Amniotic stem cell (primary cell): ENCODE measurements at places on chromosomes 7 and 10.

DNA sequence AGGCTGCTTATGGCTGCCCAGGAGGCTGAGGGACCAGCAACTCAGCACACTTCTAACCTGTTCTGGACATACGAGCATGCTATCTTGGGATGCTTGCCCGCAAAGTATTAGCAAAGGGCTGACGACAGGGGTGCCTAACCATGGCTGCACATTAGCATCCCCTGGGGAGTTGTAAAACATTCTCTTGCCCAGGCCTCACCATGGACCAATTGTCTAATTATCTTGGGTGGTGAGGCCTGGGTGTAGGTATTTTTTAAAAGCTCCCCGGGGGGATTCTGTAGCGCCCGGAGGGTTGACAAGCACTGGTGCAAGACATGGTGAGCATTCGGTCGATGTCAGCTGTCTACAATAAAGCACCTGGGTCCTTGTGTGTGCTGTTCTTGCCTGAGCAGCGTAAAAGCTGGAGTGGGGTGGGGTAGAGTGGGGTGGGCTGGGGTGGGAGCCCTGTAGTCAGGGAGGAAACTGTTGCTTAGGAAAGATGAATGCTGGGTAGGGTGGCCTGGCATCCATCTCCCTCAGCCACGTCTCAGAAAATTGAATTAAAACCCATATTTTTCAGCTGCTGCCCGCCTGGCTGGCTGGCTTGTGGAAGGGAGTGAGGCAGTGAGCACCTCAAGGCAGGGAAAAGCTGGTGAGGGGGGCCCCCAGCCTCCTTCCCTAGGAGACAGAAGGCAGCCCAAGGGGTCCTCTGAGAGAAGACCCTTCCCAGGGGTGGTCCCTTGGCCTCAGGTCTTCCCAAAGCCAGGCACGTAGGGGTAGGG lies 2.9 kb upstream of the ADCYAP1R1 start:
- no peak for DNase-seq

GRCh38 chr10:131573256-131573655 lies 261.7 kb upstream of the TCERG1L start:
- DNase-seq = no peak

GRCh38 chr10:90919683-90920574 lies 958 bp downstream of the ANKRD1 start:
- no peak for DNase-seq

GRCh38 chr7:93980744-93981479 lies 23.2 kb downstream of the BET1 start:
- no peak for DNase-seq

GRCh38 chr7:8109196-8110022 lies 140.8 kb downstream of the GLCCI1 start:
- DNase-seq = no peak

- DNase-seq = no peak
Measured at GRCh38 chr10:104630731-104631130, 10.4 kb upstream of the SORCS3 start.

- no peak for DNase-seq
Measured at GRCh38 chr10:87590705-87591588, 68.7 kb upstream of the PAPSS2 start.

DNA sequence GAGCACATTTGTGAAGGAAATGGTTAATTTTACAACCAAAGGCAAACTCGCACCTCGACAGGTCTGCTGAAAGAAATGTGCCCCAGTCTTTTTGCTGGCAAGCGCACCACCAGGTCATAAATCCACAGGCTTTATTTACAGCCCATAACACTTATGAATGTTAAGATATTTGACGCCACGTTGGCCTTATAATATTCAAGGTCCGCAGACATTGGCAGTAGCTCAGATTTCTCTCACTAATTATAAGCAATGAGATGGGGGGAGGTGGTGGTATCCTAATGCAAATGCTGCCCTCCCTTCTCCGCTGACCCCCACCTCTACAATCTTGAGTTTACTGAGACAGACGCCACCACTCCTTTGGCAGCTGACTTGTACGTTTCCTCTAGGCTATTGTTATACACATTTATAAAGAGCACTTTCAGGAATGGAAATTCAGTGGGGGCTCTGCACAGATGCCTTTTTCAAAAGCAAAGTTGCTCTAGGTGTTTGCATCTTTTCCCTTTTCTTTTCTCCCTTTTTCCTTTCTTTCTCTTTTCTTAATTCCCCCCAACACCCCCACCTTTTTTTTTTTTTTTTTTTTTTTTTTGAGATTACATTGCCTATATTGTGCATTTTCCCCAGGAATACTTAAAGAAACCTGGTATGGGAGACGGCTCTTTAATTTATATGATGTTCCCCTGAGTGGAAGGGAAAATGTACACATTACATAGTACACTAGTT lies 6.7 kb downstream of the TCF7L2 start:
- no peak for DNase-seq

DNA sequence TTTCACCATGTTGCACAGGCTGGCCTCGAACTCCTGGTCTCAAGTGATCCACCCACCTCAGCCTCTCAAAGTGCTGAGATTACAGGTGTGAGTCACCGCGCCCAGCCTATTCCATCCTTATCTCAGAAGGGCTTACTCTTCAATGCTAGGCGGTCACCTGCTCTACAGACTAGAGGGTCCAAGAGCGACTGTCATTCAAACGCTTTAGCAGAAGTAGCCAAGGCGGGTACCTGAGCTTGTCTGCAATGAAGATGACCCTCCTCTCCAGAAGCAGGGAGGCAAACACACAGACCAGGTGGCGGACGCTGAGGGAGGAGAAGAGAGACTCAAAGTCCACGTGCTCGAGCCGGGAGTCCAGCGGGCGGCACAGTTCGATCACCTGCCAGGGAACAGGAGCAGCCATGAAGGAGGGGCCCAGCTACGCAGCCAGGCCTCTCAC lies 65.1 kb upstream of the MKRN1 start:
- DNase-seq = no peak

DNA sequence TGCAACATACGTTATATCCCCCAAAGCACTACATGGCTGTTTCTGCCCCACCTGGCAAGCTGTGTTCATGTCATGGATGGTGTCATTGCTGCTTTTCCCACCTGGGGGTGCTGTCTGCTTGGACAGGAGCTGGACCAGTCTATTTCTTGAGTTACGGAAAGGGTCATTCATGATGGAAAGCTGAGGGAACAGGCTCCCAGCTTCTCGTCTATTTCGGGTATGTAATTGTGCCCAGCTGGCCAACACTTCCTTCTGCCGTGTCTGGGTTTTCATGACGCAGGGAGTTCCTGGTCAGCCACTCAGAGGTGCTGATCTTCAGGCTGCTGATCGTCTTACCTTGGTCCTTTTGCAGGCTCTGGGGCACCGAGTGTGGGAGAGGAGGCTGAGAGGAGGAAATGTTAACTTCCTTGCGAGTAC lies 8.6 kb downstream of the BTBD16 start:
- DNase-seq = no peak

DNA sequence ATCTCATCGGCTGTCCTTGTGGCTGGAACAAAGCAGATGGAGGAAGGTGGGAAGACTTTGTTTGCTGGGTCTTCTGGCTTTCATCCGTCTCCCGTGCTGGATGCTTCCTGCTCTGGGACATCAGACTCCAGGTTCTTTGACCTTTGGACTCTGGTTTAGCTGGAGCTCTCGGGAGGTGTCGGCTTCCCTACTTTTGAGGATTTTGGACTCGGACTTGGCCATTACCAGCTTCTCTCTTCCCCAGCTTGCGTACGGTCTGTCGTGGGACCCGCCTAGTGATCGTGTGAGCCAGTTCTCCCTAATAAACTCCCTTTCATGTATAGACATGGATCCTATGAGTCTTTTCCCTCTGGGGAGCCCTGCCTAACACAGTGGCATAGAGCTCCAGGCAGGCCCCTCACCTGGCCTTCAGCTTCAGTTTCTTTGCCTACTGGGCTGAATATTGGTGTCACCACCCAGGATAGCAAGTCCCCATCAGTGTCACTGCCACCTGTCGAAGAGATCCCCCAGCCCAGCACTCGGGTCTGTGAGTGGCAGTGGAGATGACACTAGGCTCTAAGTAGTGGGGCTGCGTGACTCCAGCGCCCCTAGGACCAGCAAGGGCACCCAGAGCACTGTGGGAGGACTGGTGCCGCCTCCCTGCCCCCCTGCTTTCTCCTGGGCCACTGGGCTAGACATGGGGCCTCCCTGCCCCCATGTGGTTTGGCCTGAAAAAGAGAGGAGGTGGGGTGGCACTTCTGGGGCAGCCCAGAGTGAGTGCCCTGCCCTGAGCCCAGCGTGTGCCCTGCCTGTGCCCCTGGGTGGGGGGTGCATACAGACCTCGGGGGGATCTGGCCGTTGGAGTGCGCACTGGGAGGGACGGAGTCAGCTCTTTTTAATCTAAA lies 135.6 kb downstream of the LHPP start:
- DNase-seq = no peak

- DNase-seq = no peak
Measured at GRCh38 chr10:23368816-23369640, 24.4 kb upstream of the C10orf67 start.

DNA sequence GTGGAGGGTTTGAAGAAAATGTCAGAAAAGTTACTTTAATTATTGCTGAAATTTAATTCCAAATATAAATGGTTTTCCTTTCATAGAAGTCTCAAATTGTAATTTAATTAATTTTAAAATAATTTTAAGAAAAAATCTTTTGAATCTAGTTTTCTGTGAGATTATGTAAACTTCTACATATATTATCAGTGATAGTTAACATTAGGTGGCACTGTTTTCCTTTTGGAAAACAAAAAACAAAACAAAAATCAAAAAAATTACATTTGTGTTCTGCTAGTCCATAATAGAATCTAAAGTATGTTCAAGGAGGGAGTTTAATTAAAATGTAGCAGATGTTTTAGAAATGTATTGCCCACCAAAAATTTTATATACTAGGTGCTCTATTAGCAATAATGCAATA lies 1456.7 kb downstream of the REEP3 start:
- no peak for DNase-seq

GRCh38 chr10:98433881-98434732 lies 12.6 kb downstream of the HPS1 start:
- DNase-seq = no peak

DNA sequence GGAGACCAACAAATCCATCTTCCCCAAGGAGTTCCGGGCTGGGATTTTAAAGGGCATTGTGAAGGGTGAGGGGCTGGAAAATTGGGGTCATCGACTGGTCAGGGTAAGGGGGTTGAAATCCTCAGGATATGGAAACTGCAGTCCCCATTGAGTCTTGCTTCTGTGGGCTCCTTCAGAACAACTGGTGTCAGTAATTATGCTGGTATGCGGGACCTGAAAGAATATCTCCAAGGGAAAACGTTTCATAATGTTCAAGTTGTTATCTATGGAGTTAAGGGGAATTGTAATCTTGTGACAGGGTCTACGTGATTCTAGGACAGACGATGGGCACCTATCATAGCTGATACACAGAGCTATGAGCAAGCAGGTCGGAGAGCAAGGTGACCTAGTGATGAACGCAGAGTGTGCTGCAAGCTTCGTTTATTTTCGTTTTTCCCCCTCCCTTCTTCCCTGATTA lies 494 bp upstream of the RHBDD2 start:
- no peak for DNase-seq

- no peak for DNase-seq
Measured at GRCh38 chr7:120273476-120273975, 551 bp downstream of the KCND2 start.

- no peak for DNase-seq
Measured at GRCh38 chr10:14773551-14774213, 1.0 kb downstream of the FAM107B start.

- no peak for DNase-seq
Measured at GRCh38 chr10:3342771-3343170, 170.2 kb upstream of the PITRM1 start.

DNA sequence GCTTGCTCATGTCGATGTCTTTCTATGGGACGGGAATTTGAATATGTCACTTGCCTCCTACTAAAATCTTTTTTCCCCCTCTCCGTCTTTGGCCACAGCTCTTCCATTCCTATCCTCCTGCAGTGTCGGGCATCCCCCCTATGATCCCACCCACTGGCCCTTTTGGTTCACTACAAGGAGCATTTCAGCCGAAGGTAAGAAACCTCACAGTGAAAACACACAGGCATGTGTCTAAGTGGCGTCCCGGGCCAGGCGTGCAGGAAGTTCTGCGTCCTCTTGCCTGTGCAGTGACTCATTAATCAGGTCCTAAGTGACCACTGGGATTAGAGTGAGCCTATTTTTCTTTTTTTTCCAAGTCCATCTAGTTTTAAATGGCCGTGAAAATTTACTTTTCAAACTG lies 360.5 kb upstream of the GALNT17 start:
- no peak for DNase-seq

- DNase-seq = no peak
Measured at GRCh38 chr7:47231627-47232026, 350.3 kb downstream of the TNS3 start.

- DNase-seq = no peak
Measured at GRCh38 chr7:79361214-79361613, 92.3 kb downstream of the MAGI2 start.

DNA sequence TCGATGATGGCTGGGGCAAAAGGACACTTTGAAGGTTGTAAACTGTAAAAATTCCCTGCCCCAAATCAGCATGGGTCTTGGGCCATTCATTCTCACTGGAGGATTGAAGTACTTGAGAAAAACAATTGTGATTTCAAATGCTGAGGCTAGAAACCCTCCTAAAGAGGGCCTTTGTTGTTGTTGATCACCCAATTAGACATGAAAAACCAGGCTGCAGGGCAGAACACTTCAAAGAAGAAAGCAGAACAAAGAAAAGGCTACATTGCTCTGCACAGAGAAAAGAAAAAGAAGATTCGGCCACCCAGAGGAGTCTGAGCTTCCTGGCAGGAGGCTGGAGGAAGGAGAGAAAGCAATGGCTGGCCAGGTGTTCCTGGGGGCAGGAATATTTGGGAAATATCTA lies 143.1 kb downstream of the NPY start:
- DNase-seq = no peak

DNA sequence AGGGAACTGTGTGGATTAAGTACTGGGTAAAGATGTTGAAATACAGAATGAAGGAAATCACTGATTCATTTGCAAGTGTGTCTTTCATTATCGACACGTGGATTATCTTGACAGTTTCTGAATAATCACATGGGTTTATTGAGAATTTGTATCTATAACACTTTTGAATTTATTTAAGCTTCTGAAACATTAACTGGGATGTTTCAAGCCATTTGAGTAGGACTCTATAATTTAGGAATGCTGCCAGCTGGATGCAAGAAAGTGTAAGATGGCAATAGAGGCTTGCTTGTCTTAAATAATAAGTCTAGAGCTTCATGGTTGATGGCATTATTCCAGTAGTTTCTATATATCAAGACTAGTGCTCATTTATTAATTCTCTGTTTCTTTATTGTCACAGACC lies 1100.7 kb upstream of the GHITM start:
- DNase-seq = no peak

DNA sequence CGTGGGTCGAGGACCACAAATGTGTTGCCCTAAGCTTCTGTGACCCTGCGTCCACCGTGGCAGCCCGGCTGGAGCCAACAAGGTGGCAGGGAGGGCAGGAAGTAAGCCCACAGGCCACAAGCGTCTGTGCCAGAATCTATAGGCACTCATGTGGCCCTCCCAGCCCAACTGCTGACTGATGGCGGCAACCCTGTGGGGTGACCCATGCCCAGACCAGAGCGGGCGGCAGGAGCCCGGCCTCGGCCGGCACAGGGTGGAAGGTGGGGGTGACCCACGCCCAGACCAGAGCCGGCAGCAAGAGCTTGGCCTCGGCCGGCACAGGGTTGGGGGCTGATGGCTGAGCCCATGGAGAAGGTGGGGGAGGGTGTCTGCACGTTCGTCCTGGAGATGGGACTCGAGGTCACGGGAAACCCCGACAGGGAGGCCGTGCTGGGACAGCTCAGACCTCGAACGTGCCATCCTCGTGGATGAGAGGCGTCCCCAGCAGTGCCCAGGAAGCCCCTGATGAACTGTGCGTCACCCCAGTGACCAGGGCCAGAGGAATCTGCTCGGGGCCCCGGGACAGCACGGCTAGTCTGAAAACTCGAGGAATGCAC lies 181.0 kb downstream of the ELFN1 start:
- no peak for DNase-seq
